ENCODE measurements at places on chromosomes 3 and 15.
A peak's percentile ranks its signal among the peaks of the same experiment; 100 is the strongest.

DNA sequence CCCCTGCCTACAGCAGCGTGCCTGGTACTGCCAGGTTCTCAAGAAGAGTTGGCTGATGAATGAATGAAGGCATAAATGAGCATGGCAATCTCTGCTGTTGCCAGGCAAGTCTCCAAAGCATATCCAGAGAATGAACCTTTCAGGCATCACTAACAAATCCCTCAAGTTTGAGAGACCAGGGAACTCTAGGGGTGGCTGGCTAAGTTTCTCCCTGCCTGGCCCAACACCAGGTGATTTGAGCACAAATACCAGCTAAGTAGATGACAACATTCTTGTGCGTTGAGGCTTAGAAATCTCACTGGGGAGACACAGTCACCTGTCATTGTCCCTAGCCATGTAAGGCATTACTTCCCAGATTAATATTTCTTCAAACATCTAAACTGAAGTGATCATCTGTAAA, 81.4 kb upstream of the PTX3 start:
- peak; percentile 18 for DNase-seq

DNA sequence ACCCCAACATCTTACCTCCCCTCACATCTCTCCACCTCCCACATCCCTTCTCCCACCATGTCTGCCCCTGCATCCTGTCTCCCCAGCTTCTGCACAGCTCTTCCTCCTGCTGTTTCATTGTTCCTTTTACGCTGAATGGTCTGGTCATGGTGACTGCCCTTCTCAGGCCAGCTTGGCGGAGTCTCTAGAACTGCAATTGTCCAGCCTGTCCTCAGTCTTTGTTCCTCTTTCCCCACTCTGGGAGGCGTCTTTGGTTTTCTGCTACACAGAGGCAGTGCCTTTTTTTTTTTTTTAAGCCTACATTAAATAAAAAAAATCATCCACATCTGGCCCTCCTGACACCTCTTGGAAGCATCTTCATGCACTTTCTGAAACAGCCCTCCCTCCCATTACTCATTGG, 49.1 kb upstream of the SEC22A start:
- no peak for DNase-seq

DNA sequence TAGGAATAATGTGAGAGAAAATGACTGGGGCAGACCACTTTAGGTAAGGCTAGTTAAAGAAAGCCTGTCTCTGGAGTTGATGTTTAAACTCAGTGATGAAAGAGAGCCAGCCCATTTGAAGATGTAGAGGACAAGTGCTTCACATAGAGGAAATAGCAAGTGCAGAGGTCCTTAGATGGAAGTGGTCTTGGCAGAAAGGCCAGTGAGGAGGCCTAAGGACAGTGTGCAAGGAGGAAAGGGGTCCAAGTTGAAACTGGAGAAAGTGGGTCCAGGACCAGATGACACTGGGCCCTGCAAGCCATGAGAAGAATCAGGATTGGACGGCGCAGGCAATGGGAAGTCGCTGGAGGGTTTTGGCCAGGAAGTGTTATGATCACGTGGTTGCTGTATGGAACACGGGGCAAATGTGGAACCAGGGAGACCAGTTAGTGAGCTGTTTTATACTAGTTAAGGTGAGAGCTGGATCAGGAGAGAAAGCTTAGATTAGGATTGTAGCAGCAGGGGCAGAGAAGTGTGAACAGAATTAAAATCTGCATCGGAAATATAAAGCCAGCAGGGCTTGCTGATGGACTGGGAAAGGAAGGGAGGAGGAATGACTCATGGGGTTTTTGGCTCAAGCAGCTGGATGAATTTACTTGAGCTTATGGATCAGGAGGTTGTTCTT, 48.0 kb upstream of the SCAANT1 start:
- peak; percentile 64 for DNase-seq

- DNase-seq: no peak
These were observed 138.7 kb upstream of the LRTM1 start for GRCh38 chr3:55066551-55067047.

DNA sequence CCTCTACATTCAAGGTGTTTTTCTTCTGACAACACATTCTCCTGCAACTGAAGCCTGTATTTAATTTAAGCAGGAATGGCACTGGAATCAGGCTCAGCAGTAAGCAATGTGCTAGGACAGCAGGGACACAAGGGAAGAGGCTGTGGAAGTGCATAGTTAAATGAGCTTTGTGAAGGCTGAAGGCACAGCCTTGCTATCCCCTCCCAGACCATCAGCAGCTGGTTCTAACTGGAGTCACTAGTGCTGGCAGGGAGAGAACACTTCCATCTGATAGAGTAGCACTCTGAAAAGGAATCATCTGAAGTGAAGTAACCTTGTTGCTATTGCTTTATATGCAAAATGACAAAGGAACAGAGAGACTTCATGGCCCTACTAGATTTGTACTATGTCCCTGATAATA, 14.7 kb downstream of the UQCC5 start:
- no peak for DNase-seq

DNA sequence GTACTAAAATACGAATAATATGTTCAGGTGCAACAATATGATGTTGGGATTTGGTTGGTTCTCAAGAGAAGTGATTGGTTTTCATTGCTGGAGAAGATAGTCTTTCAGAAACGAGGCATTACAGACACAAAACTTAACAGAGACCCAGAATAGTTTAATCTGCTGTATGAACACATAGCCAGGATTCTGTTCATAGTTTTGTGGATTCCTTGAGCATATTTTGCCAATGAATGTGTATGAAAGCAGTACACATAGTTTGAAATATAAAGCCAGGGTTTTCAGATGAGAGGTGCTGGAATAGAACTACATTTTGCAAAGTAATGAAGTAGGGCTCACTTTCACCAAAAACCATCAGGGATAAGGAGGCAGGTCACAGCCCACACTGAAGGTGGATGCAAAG, 5.7 kb upstream of the MCTP2 start:
- DNase-seq: no peak

GRCh38 chr3:187288131-187288854, 3.2 kb downstream of the MASP1 start:
- no peak for DNase-seq

GRCh38 chr3:143672396-143673165, 175.7 kb downstream of the SLC9A9 start:
- no peak for DNase-seq

DNA sequence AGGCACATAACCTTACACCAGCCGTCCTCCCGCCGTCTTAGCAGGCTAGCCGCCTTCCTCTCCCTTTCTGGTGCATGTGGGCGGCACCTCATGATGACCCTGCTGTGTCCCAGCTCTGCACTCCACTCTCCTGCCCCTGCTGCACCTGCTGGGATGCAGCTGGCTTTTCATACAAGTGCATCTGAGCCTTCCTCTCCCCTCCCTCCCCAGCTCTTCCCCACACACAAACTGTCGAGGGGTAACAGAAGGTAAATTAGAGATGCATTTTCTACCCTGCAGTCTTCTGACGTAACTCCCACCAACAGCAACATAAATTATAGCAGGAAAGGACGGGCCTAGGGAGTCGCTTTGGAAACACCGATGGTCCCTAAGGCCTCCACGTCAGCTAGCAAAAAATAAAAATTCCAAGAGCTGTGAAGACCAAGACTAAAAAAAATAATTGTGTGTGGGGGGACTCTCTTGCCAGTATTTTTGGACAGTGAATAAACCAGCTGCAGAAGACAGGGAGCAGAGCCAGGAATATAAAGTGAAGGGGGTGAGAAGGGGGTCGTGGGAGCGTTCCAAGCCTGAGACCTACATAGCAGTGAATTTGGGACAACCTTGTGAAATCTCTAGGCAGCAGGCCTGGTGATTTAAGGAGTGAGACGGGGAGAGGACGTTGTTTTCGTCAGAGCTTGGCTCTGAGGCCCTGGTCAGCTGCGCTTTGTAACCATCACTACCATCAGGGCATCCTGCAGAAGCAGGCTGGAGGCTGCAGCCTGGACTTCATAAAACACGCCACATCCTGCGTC, 216.2 kb downstream of the ADAMTS17 start:
- no peak for DNase-seq
